ENCODE measurements at places on chromosomes 12 and 14.

DNA sequence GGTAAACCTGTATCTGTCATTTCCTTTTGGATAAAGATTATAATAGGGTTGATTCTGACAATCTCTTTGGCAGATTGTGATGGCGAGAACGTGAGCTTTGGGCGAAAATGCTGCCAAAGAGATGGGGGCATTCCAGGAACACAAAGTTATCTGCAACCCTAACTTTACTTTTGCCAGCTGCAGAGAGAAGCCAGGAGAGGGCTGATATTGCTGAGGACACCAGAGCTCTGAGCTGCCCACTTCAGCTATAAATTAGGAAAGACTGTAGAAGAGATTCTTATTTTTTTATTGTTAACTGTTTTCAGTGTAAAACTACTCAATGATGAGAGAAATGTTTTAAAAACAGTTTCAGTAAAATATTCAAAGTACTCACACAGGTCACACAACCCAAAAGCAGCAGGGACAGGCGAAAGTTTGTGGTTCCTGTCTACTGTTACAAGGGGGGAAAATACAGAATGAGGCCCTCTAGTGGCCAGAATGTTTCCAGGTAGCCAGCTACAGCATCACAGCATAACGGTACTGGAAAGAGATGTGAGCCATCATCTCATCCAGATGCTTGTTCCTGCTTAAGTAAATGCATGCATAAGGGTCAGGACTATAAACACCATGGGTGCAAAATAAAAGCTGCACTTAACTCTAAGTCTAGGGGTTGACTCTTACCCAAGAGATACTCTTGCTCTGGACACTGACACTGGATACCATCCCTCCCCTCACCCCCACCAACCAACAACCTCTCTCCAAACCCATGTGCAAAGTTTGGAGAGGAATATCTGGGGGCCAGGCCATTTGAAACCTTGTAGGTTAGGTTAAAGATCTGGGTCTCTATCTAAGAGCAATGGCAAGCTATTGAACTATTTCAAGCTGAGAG, 498.4 kb downstream of the RMST start:
- no peak for DNase-seq

DNA sequence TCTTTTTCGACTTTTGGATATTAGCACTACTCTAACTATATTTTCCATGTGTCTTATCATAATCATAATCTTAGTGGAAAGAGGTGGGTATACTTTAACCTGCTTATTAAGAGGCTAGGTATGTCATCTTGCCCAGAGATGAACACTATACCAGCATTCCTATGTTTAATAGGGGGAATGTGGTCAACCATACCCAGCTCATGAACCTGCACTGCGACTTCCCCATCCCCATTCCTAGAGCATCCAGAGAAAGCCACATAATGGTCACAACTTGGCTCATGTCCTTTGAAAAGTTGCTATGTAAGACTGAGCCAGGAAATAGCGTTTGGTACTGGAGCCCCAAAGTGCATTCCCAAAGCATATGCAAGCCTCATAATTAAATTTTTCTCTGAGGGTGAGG, 55.2 kb downstream of the TMCC3 start:
- no peak for DNase-seq

DNA sequence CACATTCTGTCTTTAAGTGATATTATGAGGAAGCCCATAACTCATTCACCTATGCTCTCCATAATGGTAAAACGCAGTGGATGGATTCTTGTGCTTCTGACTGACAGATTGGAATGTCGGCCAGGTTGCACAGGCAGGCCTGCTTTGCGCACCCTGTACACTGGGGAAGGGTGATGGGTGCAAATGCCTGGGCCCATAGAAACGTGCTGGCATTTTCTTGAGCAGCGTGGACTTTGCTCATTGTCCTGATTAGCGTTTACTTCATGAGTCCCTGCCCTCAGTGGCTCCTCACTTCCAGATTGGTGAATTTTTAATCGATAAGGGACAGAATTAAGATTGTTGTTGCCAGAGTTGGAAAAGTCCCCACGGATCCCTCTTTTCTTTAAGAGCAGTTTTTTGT, 80.9 kb upstream of the TRAF3 start:
- no peak for DNase-seq

DNA sequence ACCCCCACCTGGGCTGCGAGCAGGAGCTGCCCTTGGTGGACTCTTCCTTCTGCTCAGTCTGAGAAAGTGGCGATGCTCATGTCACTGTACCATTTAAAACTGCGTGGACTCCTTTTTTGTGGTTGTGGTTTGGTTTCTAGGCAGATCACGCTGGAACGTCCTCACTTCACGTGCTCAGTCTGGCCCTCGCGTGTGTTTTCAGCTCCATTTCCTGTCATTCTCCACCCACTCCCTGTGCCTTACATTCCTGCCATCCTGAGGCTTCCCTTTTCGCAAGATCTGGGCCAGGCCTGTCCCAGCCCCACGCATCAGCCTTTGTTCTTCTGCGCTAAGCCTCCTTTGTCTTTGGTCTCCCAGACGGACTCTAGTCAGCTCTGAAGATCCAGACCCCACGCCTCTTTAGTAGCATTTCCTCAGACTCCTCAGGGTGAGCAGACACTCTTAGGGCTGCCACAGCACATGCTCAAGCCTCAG, 105.4 kb downstream of the FBXL14 start:
- no peak for DNase-seq

GRCh38 chr14:35222324-35222723, 69.9 kb upstream of the PSMA6 start:
- DNase-seq = no peak

- no peak for DNase-seq
These were observed 338.2 kb downstream of the TRHDE start for GRCh38 chr12:72610342-72610741.
